ENCODE measurements at places on chromosomes 2 and 18. TPM values are rescaled to one million over a fixed set of nuclear protein-coding genes. Genes with fewer than 3 reads are reported as not detected.

The MOCOS gene
- 3.5 TPM for total RNA-seq

The SLC38A11 gene
- total RNA-seq, result not detected

The CASP10 gene
- 9.1 TPM for total RNA-seq

The PPIG gene
- total RNA-seq, result 43.7 TPM

The RUFY4 gene
- not detected for total RNA-seq

The DNAJC5G gene
- not detected for total RNA-seq

The CFAP210 gene
- not detected for total RNA-seq

The RASGRP3 gene
- 5.9 TPM for total RNA-seq

The ACVR1 gene
- total RNA-seq, result 32.9 TPM

The SERPINB2 gene
- total RNA-seq, result 67.6 TPM

The MOGAT1 gene
- not detected for total RNA-seq

The MALL gene
- total RNA-seq, result 442 TPM

The CCDC68 gene
- 7.4 TPM for total RNA-seq

The CELF4 gene
- not detected for total RNA-seq

The CTDSP1 gene
- total RNA-seq, result 53.6 TPM

The CD8A gene
- total RNA-seq, result not detected

The LIMS3 gene
- 6.1 TPM for total RNA-seq

The GRHL1 gene
- 1.3 TPM for total RNA-seq

The AGXT gene
- total RNA-seq, result not detected

The TRIM43 gene
- not detected for total RNA-seq

The LAMA3 gene
- 15.7 TPM for total RNA-seq

The CCDC138 gene
- 8.5 TPM for total RNA-seq

The RNF149 gene
- 46.4 TPM for total RNA-seq

The OR6B2 gene
- not detected for total RNA-seq

The KIF5C gene
- not detected for total RNA-seq

The FOXD4L1 gene
- total RNA-seq, result 0.16 TPM
